ENCODE measurements at places on chromosomes 11 and 22. TPM values are rescaled to one million over a fixed set of nuclear protein-coding genes. Genes with fewer than 3 reads are reported as not detected.

Gene MAPK8IP1
- total RNA-seq, result 6.5 TPM

Gene OR5AK2
- total RNA-seq, result not detected

Gene DENND6B
- total RNA-seq, result 1.9 TPM

Gene SLC25A45
- 2.2 TPM for total RNA-seq

Gene CYTH4
- 0.06 TPM for total RNA-seq

Gene MS4A6A
- not detected for total RNA-seq

Gene RAB36
- 3.4 TPM for total RNA-seq

Gene FOLR1
- not detected for total RNA-seq

Gene MAPK11
- total RNA-seq, result 3.7 TPM

Gene AMPD3
- total RNA-seq, result 0.66 TPM

Gene C11orf68
- total RNA-seq, result 25.0 TPM

Gene MUC2
- not detected for total RNA-seq
